Vagina (tissue), 2 donors: ENCODE measurements at places on chromosomes 4 and X. TPM values are rescaled to one million over a fixed set of nuclear protein-coding genes. Genes with fewer than 3 reads are reported as not detected.

DNA sequence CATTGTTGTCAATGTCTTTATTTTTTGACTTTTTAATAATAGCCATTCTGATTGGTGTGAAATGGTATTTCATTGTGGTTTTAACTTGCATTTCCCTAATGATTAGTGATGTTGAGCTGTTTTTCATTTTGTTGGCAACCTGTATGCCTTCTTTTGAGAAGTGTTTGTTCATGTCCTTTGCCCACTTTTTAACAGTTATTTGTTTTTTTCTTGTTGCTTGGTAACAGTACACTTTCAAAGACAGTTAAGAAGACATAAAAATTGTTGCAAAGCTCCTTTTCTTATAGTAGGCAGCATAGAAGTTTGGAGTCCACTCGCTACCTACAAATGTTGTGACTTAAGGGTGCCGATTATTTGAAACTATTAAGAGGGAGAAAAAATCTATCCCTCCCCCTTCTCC, 48.7 kb upstream of the SLC7A11 start:
- DNase-seq, result no peak

GRCh38 chr4:87567191-87567590, 38.0 kb upstream of the SPARCL1 start:
- no peak for DNase-seq

The CSN1S1 gene
- not detected for total RNA-seq

The GPR82 gene
- not detected for total RNA-seq

The CXCL1 gene
- total RNA-seq, result 26.3 TPM

GRCh38 chrX:3669841-3670475, 43.5 kb downstream of the PRKX start:
- no peak for DNase-seq

GRCh38 chrX:100395781-100396180, 14.3 kb downstream of the PCDH19 start:
- DNase-seq, result no peak

The XAGE1A gene
- not detected for total RNA-seq

The ZNF330 gene
- total RNA-seq, result 16.0 TPM

DNA sequence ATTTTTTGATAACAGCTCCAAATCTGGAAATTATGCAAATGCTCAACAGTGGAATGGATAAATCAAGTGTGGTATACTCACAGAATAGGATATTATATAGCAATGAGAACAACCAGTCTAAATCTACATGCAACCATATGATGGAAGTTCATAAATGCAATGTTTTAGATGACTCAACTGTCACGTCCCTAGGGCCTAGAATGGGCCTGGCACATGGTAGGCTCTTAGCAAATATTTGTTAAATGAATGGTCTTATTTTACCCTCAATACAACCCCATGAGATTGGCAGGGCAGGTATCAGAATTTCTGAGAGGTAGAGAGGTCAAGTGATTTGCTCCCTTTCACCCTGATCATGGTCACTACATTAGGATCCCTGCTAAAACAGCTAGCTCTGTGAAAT, 14.6 kb upstream of the NKX3-2 start:
- DNase-seq, result no peak

GRCh38 chrX:24014388-24015018, 12.5 kb downstream of the KLHL15 start:
- no peak for DNase-seq

The FAM47C gene
- not detected for total RNA-seq

- no peak for DNase-seq
Observed at GRCh38 chr4:41125558-41126311, 88.6 kb downstream of the APBB2 start.

The DGKK gene
- total RNA-seq, result 0.49 TPM

DNA sequence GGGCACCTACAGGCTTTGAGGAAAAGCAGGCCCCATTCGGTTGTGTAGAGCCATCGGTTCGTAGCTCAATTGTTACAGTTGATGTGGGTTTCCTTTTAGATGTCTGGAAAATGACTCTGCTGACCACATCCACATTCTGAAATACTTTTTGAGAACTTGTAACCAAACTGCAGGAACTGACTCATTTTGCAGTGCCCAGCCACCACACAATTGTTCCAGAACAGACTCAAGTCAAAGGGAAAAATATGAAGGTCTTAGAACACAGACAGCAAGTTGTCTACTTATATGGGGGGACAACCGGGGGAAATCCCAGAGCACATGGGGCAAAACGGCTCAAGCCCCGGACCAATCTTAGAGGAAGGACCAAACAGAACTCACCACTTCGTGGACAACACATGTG, 557.6 kb upstream of the DIPK2B start:
- DNase-seq, result no peak

DNA sequence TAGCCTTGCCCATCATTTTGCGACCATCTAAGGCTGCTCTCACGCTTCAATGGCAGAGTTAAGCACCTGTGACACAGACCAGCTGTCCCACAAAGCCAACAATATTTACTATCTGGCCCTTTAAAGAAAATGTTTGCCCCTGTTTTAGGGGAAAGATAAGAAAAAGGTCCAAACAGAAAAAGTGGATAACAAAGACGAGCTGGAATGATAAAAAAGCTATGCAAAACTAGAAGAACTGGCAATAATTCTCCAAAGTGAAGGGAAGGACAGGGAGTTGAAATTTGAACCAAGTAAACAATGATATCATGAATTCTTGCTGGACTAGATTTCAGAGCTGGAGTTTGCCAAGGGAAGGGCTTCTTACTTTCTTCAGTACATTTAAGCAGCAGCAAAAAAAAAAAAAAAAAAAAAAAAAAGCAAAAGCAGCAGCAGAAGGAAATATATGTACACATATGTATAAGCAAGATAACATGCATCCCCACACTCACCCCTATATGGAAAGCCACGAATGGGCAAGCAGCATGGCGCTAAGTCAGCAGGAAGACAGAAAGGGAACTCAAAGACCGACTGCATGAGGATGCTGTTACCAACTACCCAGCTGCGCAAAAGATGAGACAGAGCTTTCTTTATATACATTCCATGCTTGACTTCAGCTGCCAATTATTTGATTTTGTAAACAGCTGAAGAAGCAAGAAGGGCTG, 12.5 kb downstream of the TRAPPC2 start:
- no peak for DNase-seq

The SGCB gene
- 26.5 TPM for total RNA-seq

DNA sequence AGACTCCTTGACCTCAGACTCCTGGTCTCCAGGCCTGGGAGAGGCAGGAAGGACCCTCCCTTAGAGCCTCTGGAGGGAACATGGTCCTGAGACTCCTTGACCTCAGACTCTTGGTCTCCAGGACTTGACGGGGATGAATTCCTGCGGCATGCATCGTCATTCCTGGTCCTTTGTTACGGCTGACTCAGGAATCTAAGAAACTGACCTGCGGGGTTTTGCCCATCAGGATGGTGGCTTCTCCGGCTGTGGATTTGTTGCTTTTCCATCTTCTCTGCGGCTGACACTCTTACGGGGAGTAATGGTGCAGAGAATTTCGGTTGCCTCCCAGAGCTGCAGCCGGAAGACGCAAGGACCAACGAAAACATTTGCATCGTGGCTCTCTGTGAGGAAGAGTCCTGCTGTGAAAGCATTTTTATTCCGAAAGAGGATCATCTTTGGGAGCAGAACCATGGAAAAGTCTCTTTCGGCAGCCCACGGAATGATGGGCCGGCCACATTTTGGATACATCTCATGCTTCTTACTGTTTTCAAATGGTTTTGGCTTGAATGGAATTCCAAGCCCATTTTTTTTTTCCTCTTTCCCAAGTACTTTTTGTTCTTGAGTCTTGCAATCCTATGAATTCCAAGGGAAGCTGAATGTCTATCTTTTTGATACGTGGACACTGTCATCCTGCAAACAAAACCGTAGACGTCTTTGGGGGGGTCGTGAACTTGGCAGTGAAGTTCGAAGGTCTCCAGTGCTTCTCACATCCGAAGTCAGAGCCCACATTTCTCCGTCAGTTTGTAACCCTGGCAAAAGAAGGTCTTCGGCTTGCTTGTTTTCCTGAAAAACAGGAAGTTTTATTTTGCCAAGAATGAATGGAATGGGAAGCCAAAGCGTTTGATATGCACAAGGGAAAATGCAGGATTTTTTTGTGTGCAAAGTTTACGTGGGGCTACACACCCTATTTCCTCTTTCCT, 36.5 kb downstream of the SHOX start:
- DNase-seq, result no peak

The TMEM154 gene
- total RNA-seq, result 33.1 TPM

GRCh38 chr4:134215620-134216344, 14.2 kb upstream of the PABPC4L start:
- no peak for DNase-seq
